Suppressor macrophage treated with lipopolysaccharide for 4 hours (primary cell): ENCODE measurements at places on chromosomes 1 and 21.

DNA sequence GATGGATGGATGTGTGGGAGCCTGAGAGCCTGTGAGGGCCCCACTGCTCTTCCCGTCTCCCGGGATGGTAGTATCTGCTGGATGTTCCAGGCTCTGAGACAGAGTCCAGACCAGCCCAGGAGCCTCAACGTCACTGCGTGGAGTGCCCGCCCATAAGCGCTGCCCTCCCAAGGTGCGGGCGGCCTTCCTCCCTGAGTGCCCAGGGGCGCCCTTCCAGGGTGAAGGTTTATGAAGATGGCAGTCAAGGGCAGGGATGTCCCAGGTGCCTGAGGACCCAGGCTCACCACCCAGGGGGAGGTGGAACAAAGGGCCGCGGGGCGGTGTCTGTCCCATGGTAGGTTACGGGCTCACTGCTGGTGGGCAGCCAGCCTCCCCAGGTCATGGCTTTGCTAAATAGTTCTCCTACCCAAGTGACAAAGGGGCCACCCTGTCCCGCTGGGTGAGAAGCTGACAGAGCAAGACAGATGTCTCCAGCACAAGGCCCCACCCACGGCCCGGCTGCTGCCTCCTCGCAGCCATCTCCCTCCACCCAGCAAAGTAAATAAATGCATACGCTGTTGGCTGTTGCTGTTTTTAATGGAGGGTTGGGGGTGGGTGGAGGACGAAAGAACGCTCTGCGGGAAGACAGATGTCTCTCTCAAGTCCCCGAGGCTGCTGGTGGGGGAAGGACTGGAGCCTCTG lies 9.0 kb upstream of the GPR153 start:
- DNase-seq = no peak

GRCh38 chr1:94612525-94613204 lies 71.1 kb upstream of the F3 start:
- peak; percentile 76 for DNase-seq

DNA sequence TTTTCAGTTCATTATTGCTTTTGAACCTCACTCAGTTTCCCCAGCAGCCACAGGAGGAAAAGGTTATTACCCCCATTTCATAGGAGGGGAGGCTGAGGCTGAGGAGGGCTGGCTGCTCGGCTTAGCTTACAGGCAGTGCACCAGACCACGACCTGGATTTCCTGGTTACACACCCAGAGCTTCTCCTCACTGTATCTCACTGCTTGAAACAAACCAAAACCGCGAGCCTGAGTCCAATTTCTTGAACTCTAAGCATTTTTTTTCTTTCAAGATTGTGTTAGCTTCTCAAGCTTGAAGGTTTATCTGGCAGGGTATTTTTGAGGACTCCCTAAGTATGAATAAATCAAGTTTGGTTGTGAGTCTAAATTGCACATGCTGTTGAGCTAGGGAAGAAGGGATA lies 188.9 kb upstream of the EDN2 start:
- DNase-seq = peak; percentile 19

DNA sequence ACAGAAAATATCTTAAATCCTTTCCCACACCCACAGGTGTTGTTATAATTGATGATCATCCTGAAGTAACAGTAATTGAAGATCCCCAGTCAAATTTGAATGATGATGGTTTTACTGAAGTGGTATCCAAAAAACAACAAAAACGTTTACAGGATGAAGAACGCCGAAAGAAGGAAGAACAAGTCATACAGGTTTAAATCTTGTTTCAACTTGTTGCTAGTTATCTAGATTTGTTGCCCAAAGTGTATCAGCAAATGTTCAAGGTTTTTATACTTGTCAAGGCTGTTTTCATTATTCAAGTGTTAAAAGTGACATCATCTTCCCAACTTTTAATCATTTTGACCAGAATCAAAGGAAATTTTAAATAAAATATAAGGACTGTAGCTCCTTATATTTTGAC lies 64.7 kb downstream of the PRRC2C start:
- DNase-seq = no peak

DNA sequence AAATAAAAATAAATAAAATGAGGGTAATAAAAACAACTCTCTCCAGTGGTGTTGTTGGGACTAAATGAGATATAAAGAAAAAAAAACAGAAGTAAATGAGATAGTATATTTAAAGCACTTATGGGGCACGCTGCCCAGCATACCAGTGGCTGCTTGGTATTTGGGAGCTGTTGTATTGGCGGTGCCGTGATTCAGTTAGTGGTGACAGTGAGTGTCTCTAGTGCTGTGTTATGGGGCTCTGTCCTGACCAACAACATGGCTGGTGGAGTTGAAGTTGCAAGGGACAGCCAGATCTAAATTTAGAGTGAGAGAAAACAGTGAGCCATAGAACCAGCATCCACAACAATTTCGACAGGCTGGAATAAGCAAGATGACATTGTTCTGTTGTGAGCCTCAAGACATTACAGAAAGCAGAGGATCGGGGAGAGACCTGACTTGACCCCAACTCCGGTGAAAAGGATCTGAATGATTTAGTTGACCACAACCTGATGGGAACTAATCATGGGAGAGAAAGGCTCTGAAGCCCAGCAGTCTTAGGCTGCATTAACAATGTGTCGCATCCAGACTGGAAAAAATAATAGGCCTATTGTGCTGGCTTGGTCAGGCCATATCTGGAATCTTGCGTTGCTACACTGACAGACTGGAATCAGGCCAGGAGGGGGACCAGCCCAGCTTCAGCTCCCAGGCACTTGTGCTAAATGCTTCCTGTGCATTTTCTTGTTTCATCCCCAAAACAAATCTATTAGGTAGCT lies 2.4 kb upstream of the MFSD2A start:
- no peak for DNase-seq

DNA sequence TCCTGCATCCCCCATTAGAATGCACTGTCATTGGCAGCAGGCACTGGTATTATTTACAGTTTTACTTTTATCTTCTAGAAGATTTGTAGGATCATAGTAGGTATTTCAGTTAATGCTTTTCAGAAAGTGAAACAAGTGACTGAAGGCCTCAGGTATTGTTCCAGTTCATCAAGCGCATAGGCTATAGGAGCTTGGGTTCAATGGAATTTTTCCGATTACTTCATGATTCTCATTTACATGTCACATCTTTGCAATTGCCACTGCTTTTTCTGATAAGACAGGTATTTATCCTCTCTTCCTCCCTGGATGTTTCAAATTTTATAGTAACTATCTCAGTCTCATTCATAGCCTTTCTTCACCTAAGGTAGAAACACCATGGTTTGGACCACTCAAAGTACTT lies 161.3 kb downstream of the NTPCR start:
- no peak for DNase-seq

DNA sequence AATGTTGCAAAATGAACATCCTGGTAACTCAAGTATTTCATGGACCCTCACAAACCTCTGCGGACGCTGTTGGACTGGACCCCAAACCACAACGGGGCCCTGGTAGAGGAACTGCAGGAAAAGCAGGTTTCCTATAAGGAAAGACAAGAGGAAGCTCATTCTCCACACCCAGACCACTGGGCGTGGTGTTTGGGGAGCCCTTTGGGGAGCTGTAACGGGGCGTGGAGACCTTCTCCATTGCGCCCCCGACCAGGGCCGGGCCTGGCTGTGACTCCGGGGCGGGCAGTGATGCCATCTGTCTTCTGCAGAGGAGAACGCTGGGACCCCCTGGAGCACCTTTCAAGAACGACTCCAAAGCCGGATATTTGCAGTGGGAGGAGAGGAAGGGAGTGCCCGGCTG lies 30.0 kb upstream of the AGPAT3 start:
- no peak for DNase-seq

DNA sequence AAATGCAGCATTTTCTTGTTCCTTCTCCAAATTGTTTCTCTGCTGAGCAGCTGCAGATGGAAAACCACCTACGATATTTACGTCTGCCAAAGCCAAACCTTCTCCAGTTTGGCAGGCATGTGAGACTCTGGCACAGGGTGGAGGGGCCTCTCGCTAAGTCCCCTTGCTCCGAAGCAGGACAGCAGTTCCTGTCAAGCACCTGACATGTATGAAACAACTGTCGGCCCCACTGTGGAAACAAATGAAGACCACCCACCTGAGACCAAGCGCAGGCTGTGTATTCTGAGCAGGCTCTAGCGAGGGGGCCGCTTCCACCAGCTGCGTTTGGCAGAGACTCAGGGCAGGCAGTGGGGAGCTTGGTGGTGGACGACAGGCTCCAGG lies 74.7 kb downstream of the RIPK4 start:
- DNase-seq = no peak

- peak; percentile 59 for DNase-seq
These were observed 1.5 kb downstream of the FABP3 start for GRCh38 chr1:31371121-31371959.

DNA sequence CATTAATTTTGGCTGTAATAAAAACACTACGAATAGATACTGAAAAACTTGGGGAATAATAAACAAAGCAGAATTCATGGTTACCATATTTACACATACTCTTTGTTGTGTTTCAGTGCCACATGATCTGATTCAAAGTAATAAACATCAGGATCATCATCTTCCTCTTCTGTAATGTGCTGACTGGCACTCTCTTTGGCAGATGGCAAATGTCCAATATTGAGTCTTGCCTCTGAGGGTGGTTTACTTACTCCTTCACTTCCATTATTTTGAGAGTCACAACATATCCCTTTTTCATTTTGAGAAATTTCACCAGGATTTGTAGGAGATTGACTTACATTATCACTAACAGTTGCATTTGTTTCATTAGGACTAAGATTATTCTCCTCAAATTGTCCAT lies 50.7 kb downstream of the ZZZ3 start:
- DNase-seq = peak; percentile 42

GRCh38 chr1:32060914-32061313 lies 11.8 kb upstream of the TMEM39B start:
- no peak for DNase-seq

DNA sequence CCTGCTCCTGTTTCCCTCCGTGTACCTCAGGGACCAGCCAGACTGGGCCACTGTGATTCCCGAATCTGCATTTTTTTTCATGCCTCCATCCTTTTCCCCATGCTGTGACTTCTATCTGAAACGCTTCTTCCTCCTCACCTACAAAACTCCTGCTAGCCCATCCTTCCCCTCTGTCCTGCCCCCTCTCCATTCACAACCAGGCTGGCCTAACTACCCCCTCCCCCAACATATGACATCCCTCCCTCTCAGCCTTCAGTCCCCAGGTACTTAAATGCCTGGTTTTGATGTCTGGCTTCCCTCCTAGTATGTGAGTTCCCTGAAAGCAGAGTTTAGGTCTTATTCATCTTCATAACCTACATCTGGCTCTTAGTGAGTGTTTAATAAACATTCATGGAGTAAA lies 82.7 kb downstream of the TAS1R2 start:
- no peak for DNase-seq

DNA sequence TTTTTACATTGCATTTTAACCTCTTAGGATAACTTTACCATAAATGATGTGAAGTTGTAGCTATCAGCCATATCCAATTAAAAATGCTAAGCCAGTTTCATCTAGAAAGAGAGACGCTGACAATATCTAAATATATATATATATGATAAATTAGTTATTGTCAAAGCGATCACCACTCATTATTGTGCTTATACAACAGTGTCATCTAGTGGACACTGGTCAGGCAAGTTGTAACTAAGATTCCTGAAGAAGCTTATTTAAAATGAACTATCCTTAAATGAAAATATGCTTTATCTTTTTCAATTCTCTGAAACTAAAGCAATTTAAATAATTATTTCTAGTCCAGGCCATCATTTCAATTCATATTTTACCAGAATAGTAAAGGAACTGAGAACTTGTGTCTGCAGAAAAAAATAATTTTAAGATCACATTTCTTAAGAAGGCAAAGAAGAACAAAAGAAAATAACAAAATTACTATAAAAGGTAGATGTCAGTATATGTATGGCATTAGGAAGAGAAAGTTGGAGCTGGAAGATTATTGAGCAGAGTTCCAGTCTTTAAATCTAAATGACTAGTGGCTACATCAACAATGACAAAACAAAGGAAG lies 193.3 kb upstream of the SNX7 start:
- DNase-seq = peak; percentile 67

- peak; percentile 25 for DNase-seq
These were observed 43.5 kb upstream of the DNAJC6 start for GRCh38 chr1:65265651-65266351.

GRCh38 chr1:160409486-160409885 lies 9.1 kb downstream of the VANGL2 start:
- no peak for DNase-seq

DNA sequence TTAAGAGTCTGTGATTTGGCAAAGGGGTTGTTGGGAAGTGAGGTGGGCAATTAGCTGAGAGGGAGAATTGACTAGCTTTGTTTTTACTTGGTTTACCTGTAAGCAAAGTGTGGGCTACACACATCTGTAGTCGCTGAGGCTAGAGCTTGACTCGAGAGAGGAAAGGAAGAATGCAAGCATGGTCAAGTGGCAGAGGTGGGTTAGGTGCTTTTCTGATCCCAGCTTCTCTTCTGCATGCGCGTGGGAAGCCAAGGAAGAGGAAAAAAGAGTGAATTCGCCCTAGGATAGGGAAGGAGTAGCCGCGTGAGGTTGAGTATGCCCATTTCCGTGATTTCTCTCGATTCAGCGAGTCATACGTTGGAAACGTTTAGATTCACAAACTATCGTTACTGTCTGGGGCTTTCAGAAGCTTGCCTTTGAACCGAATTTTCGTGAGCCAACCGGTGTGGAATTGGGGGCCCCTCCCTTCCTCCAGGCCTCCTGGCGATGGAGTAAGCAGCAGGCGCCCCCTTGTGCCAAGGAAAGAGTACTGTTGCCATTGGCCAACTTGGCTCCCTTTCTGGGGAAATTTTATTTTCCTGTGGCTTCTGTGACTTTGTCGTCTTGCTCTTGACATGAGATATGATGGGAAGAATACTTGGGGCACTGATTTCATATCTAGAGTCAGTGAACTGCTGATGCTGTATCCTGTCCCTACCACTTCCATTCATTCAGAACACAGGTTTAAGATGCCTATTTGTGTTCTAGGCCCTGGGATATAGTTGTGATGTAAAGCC lies 1.3 kb downstream of the PIGV start:
- peak; percentile 90 for DNase-seq

- DNase-seq = peak; percentile 19
These were observed 6.3 kb upstream of the CTTNBP2NL start for GRCh38 chr1:112389689-112390088.

GRCh38 chr21:28669971-28670653 lies 322.6 kb downstream of the LTN1 start:
- DNase-seq = no peak

DNA sequence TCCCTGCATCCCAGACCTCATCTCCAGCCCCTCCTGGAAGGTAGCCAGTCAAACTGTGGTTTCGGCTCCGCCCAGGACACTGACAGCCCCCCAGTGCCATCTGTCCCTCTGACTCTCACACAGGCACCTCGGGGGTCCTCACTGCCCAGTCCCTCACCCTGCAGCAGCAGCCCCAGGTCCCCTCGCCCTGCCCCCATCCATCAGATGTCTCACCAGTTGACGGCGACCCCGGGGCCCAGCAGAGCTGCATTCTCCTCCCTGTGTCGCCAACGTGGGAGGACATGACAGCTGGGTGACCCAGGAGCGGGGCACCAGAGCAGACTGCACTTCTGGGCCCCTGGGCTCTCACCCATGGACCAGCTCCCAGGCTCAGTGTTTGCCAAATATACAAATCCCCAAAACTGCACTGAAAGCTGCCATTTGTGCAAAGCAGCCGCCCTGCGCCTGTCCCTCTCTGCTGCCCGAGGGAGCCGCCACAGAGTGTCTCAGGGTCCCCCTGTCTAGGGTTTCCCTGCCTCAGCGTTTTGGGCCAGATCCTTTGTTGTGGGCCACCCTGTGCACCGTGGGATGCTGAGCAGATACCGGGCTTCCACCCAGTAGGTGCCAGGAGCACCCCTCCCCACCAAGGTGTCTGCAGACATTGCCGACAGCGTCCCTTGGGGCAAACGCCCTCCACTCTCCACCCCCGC lies 48.2 kb downstream of the PRDM15 start:
- no peak for DNase-seq

- DNase-seq = peak; percentile 30
These were observed 17.3 kb downstream of the BTG2 start for GRCh38 chr1:203322500-203323179.

- no peak for DNase-seq
These were observed 10.0 kb downstream of the PTPRF start for GRCh38 chr1:43540653-43541071.
